ENCODE measurements at places on chromosomes 11 and 22. TPM values are rescaled to one million over a fixed set of nuclear protein-coding genes. Genes with fewer than 3 reads are reported as not detected.

MRPL16 gene
- 36.2 TPM for total RNA-seq

BACE1-AS gene
- 3.2 TPM for total RNA-seq

SOX10 gene
- total RNA-seq: not detected

KBTBD3 gene
- total RNA-seq: 1.4 TPM

Data from cardiac ventricle fibroblast (primary cell).